ENCODE measurements at places on chromosomes 4 and X. TPM values are rescaled to one million over a fixed set of nuclear protein-coding genes. Genes with fewer than 3 reads are reported as not detected.

GRCh38 chr4:143291314-143291713, 45.4 kb upstream of the GAB1 start:
- no peak for DNase-seq

- DNase-seq = no peak
Measured at GRCh38 chrX:20519826-20520225, 253.1 kb upstream of the RPS6KA3 start.

DNA sequence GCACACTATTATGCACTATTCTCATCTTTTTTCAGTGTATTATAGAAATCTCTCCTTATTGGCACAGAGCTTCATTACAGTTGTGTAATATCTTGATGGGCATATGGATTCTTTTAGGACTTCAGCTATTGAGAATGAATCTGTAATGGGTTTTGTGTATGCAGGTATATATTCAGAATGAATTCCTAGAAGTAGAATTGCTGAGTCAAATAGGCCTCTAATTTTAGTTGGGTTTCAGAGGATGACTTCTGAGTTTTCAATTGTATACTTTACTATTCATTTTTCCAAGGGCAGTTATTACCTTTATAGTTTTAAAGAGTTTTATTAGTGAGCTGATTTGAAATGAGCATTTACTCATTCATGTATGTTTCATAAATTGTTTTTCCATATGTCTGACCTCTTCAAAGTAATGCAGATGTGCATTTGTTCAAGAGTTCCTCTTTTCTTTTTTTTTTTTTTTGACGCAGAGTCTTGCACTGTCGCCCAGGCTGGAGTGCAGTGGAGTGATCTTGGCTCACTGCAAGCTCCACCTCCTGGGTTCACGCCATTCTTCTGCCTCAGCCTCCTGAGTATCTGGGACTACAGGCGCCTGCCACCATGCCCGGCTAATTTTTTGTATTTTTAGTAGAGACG, 19.5 kb downstream of the CASP6 start:
- DNase-seq = no peak

DNA sequence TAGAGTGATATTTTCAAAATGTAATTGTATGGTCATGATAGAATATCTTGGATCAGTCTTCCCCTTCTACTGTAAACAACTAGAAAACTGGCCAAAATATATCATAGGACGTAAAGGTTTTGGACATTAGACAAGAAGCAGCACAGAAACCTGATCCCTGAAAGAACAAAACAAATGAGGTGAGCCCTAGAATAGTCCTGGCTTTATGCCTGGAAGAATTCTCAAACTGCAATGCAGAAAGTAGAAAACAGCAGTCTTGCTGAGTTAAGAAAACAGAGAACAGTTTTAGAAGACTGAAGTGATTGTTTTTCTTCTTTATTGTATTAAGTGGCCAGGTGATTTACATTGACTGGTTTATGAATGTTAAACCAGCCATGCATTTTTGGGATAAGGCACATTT, 19.5 kb downstream of the NSUN7 start:
- DNase-seq = no peak

DNA sequence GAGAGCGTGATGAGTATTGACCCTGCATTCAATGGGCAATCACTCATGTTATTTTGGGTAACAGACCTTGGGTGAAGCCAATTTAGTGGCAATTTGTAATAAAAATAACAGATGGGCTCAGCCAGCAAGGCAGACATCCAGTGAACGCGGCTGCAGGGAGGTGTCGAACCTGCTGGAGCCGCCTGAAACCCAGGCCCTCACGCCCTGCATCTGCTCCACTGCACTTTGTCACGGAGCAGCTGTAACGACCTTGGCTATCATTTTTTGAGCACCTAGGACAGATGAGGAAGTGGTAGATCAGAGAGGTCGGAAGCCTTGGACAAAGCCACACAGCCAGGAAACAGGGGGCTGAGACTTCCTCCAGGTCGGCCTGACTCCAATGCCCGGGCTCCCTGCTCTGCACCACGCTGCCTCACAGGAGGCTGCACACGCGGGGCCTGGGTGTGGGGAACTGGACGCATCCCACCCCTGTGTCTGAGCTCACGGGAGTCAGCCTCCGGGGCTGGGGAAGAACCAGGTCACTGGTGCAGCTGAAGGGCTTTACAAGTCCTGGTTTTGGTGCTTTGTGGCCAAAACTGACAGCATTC, 19.4 kb downstream of the HMX1 start:
- DNase-seq = no peak

- DNase-seq = no peak
Measured at GRCh38 chr4:22514481-22514880, 1.4 kb downstream of the ADGRA3 start.

DNA sequence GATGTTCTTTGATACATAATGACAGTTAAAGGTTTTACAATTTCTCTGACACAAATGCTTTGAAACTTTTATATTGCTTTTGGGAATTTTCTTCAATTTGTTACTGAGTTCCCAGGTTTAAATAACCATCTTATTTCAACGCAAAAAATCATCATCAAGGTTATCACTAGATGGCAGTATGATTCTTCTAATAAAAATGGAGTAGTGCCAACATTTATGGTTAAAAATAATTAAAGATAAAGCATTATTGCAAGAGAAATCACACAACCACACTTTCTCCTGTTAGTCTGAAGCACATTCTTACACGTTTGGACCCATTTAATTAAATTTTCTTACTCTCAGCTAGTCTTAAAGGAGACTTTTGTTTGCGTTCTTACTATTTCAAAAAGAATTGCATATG, 611.3 kb upstream of the CPXCR1 start:
- DNase-seq = no peak

DNA sequence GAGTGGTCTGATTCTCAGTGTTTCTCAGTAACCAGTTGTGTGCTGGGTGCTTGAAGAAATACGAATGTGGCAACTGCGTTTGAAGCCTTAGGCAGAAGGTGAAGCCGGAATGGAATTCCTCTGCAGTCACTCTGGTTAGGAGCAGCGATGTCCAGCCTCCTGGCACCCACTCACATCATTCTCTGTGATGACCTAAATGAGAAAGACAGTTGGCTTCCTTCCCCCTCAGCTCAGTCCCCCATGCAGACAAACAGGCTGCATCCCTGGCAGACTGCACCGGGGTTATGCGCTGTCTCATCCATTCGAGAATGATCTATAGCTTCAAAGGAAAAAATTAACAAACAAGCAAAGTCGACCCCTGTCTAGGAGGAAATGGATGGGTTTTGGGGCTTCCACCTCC, 170.1 kb upstream of the SCML1 start:
- no peak for DNase-seq

DNA sequence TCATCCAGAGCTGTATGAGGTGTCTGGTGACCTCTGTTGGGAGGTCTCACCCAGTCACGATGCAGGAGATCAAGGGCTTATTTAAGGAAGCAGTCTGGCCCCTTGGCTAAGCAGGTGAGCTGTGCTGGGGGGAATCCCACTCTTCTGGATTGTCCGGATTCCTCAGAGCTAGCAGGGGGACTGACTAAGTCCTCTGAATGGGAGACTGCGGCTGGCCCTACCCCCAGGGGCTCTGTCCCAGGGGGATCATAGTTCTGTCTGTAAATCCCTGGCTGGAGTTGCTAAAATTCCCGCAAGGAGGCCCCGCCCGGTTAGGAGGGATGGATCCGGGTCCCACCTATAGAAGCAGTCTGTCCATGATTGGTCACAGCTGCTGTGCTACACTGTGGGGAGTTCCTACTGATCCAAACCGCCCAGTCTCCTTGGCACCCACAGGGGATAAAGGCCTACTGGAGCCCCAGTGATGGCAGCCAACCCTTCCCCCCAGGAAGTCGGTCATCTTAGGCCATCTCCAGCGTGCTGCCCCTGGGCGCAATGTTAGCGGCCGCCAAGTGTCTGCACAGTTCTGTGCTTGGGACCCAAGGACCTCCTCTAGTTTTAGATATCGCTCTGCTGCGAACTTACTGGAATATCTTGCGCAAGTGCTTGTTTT, 118.2 kb upstream of the KLF8 start:
- no peak for DNase-seq

- DNase-seq = no peak
Measured at GRCh38 chr4:154361450-154361849, 130.1 kb downstream of the DCHS2 start.

DNA sequence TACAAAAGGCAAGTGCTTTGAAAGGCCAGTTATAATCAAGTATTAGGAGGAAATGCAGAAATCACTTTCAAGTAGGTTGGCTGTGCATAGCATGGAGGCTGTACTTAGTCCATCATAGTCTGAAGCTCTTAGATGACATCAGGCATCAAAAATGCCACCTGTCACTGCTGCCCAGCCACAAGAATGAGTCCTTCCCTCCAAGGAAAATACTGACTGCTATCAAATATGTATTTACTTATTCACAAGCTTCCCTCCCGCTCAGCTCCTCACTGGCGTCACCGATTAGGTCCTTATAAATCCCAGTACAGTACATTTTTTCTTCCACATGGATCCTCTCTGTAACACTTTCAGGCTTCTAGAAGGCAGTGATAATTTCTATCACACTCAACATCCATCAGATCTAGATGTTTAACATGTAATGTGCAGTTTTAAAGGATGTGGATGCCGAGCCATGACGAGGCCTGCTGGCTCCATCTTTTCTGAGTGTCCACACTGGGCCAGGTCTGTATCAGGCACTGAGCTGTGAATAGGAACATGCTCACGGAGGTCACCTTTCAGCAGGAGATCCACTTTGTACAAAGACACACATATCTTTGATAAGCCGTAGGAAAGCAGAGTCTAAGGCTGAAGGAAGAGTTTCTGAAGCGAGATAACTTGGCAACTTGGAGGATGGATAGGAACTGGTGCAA, 121.9 kb downstream of the PALLD start:
- DNase-seq = no peak

GRCh38 chr4:133938061-133938460, 263.5 kb downstream of the PABPC4L start:
- no peak for DNase-seq

DNA sequence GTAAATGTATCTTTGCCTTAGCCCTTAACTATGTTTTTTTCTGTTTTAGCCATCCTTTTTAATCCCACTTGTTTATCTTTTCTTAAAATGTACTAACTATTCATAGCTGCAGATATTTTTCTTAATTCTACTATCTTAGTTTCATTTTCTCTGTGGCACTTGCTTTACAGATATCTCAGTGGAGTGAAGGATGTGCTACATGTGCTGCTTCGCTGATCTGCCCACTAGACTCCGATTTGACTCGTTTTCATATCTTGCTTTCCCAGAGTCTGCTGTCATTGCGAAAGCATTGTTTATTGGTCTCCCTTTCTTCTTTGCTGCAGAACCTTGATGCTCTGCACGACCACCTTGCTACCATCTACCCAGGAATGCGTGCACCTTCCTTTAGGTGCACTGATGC, 30.6 kb downstream of the GUCY1B1 start:
- DNase-seq = no peak

DNA sequence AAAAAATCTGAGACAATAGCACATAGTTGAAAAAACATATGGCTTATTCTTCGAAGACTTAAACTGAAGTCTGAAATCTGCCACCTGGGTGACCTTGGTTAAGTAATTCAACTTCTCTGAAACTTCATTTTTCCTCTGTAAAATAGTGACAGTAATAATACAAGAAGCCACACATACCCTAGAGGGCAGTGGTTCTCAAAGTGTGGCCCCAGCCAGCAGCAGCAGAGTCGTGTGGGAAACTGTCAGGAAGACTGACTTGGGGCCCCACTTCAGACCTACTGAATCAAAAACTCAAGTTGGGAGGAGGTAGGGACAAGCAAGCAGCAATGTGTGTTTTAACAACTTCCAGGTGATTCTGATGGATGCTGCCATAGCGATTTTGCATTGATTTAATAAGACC, 249.9 kb downstream of the HNRNPD start:
- no peak for DNase-seq

GRCh38 chrX:120294651-120295050, 16.6 kb downstream of the TMEM255A start:
- DNase-seq = no peak

GRCh38 chr4:29680644-29681043, 1039.5 kb upstream of the PCDH7 start:
- DNase-seq = no peak

HERC6 gene
- 7.8 TPM for total RNA-seq

L1CAM gene
- 1.1 TPM for total RNA-seq

SLC25A4 gene
- 78.3 TPM for total RNA-seq

RHOXF1 gene
- not detected for total RNA-seq

TAF9B gene
- total RNA-seq = 15.2 TPM

PSAPL1 gene
- total RNA-seq = not detected

ATP2B3 gene
- total RNA-seq = 0.68 TPM

GPR143 gene
- 2.6 TPM for total RNA-seq

SYNPO2 gene
- total RNA-seq = 264 TPM

CXCL13 gene
- total RNA-seq = not detected

Measured in thoracic aorta (tissue), 2 donors.